T-helper 1 cell (primary cell): ENCODE measurements at places on chromosomes 2 and 18.

DNA sequence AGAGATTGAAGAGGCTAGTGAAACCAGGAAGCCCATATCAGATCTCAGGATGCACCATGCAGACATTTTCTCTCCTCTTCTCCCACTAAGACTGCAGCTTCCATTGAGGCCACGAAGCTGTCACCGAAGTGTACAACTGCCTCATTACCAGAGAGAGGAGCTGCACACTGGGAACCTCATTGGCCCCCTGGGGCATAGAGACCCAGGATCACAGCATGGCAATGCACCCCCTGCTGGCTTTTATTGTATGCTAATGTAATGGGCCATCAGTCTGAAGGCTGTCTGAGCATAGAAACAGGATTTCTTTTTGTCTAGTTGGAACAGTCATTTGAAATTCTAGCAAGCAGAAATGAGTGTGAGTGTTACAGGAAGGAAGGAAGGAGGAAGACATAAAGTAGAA, 861.6 kb upstream of the CELF4 start:
- DNase-seq: no peak

DNA sequence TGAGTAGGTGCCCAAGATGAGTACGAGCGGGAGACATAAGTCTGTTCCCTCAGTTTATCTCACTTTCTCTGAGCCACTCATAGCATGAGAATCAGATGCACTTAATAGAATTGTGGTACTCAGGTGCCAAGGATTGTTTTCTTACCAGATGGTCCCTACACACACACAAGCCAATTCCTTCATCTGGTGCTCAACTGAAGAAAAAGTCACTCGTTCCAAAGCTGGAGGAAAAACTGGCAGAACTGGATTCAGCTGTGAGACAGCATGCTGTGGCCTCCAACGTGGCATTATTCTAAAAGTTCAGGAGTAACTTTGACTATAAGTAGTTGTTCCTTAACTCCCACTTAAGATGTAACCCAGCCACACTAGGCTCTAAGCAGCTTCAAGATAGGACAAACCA, 33.4 kb upstream of the ABCA12 start:
- DNase-seq: no peak

DNA sequence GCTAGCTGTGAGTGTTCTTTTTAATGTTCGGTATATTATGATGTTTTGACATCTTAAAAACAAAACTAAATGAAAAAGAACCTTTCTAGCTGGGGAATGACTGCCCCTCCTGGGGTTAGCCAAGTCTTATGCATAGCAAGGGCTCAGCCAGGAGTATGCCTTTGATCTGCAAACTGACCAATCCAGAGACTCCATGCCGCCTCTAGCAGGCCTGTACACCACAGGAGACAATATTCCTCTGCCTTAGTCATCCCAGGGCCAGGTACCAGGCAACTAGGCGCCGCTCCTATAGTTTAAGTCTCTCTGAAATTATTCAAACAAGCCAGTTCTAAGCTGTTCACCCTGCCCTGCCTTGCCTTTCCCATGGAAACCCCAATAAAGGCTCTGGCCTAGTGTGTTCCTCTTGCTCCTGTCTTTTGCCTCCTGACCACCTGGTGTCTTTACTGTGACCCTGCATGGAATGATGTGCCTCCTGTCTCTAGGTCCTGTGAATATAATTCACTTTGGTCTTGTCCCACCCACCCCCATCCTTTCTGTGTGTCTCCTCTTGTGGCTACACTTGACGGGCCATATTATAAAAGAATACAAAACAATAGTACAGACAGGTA, 52.0 kb upstream of the CHN1 start:
- no peak for DNase-seq

GRCh38 chr18:5582076-5582475, 38.3 kb upstream of the EPB41L3 start:
- DNase-seq: no peak

DNA sequence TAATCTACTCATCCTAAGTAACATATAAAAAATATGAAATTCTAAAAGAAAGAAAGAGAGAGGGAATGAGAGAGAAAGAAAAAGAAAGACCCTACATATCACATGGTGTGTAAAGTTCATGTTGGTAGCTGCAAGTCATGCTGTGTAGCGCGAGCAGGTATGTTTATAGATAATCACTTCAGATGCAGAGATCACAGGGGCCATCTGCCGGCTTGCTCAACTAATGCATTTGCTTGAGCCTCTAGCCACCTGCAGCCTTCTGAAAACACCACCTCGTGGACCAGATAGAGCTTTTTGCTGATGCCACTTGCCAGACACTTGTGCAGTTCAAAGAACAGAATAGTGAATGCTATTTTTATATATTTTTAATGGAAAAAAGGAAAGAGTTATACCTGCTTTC, 37.6 kb downstream of the CDH7 start:
- DNase-seq: no peak

GRCh38 chr2:239717319-239717675, 307.8 kb downstream of the NDUFA10 start:
- DNase-seq: no peak
